ENCODE measurements at places on chromosomes 16 and 17.

GRCh38 chr17:49456183-49456965, 38.7 kb upstream of the NGFR start:
- DNase-seq, result no peak

DNA sequence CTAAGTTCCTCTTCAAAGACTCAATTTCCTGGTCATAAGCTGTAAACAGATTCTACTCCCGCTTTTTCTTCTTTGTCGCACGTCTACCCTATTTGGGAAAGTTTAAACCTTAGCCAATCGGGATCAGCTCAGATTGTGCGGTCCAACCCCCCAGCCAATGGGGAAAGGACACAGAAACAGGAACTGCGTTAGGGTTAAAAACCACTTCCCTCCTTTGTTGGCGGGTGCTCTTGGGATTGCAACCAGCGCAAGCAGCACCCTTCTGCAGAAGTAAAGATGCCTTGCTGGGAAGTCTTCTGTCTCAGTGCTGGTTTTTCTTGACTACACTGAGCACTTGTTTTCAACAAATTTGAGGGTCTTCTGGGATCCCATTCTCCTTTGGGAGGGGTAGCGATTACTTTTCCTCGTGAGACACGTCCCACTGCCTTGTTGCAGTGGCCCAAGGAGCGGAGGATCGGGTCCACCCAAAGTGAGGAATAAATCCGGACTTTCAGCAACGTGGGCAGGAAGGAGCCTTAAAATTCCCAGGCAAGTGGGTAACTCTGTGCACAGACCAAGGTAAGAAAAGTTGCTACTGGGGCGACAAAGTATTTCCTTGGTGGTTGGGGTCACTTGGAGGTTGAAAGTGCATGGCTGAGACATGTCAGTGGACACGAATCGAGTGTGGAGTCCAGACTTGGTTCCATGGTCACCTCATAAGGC, 1.0 kb upstream of the YPEL3 start:
- no peak for DNase-seq

GRCh38 chr16:48081656-48082055, 74.1 kb downstream of the ABCC12 start:
- DNase-seq, result no peak

DNA sequence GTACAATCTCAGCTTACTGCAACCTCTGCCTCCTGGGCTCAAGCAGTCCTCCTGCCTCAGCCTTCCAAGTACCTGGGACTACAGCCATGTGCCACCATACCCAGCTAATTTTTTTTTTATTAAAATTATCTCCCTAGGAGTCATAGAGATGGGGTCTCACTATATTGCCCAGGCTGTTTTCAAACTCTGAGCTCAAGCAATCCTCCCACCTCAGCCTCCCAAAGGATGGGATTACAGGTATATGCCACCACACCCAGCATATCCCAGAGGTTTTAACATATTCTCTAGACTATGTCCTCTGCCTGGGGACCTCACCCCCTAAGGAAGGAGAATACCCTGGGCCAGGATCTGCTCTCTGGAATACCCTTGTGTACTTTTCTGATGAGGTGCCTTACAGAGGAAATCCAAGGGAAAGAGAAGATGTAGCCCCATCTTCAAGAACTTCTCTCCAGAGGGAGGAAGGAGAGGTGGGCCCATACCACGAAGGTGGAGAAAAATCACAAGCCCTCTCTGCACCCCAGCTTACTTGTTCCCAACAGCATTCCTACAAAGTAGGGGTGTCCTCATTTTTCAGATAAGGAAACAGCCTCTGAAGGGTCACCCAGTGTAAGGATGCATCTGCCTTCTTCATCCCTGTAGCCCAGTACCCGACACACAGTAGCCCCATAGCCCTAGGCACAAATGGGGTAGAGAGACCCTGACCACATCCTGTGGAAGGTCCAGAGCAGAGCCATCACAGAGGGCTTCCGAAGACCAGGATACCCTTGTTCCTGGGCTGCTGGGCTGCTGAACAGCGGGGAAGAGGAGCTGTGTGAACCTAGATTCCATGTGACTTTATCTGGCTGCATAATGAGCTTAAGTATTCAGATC, 151.6 kb downstream of the SOCS1 start:
- no peak for DNase-seq

DNA sequence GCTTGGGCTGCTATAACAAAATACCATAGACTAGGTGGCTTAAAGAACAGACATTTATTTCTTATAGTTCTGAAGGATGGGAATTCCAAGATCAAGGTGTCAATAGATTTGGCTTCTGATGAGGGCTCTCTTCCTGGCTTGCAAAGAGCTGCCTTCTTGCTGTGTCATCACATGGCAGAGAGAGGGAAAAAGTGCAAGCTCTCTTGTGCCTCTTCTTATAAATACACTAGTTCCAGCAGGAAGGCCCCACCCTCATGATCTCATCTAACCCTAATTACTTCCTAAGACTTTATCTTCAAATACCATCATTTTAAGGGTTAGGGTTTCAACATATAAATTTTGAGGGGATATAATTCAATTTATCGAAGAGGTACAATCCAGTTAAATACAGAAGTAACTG, 30.6 kb downstream of the ABCA9 start:
- DNase-seq, result no peak

DNA sequence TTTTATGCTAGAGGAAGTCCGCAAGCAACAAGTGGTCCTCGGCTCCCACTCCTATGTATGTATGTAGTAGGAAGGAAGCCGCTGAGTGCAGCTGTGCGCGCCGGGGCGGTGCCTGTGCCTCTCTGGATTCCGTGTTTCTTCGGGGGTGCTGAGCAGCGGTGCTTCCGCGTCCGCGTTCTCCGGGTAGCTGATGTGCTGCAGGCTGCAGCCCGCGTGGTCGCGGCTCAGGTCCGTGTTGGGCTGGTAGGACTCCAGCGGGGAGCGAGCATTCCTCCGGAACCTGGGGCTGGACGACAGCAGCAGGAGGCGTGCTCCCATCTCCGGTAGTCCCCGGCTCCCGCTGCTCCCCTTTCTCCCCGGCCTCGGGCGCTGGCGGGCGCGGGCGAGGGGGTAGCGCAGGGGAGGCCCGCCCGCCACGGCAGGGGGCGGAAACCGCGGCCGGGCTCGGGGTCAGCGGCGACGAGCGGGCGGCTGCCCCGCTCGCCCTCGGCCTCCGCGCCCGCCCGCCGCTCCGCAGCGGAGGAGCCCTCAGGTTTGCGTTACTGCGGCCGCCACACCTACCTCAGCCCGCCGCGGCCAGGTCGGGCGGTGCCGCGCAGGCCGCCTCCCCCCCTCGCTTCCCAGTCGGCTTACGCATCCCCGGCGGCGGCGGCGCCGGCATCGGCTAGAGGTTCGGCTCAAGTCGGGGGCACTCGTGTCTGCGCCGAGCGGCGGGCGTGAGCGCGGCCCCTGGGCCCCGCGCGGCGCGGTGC, 487 bp downstream of the C17orf67 start:
- no peak for DNase-seq

DNA sequence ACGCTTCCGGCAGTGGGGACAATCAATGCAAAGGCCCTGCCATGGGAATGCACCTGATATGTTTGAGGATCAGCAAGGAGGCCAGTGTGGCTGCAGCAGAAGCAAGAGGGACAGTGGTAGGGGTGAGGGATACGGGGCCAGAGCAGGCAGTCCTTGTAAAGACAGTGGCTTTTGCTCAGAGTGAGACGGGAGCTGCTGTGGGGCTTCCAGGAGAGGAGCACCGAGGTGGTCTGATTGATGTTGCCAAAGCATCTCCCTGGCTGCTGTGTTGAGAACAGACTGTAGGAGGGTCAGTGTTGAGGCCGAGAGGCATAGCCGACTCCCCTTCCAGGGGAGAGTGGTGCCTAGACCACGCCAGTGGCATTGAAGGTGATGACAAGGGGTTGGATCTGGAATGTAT, 11.4 kb upstream of the SPNS2 start:
- no peak for DNase-seq

DNA sequence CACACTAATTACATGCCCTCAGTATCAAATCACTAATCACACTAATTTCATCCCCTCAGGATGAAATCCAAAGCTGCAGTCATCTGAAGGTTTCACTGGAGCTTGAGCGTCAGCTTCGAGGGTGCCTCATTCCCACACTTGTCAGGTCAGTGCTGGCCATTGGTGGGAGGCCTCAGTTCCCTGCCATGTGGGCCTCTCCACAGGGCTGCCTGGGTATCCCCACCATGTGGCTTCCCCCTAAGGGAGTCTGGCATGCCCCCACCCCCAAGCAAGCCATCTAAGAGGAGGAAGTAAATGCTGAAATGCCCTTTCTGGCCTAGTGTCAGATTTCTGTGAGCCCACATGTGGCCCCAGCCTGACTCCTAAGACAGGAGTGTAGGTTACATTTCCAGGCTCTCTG, 78.6 kb upstream of the CDH5 start:
- no peak for DNase-seq

DNA sequence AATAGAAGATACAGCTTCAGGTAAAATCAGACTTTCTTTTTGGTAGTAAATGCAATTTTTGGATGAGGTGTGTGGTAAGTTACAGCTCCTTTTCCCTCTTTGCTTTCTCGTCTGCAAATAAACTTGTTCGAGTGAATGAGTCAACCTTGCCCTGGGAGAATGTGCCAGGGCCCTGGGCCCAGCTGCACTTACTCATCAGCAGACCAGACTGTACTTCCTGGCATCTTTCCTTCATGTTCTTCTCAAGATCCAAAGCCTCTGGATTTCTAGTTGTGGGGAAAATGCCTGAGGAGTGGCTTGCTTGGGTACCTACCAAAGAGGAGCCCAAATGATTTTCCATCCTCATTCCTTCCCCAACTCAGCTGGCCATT, 5.4 kb upstream of the G6PC1 start:
- no peak for DNase-seq

DNA sequence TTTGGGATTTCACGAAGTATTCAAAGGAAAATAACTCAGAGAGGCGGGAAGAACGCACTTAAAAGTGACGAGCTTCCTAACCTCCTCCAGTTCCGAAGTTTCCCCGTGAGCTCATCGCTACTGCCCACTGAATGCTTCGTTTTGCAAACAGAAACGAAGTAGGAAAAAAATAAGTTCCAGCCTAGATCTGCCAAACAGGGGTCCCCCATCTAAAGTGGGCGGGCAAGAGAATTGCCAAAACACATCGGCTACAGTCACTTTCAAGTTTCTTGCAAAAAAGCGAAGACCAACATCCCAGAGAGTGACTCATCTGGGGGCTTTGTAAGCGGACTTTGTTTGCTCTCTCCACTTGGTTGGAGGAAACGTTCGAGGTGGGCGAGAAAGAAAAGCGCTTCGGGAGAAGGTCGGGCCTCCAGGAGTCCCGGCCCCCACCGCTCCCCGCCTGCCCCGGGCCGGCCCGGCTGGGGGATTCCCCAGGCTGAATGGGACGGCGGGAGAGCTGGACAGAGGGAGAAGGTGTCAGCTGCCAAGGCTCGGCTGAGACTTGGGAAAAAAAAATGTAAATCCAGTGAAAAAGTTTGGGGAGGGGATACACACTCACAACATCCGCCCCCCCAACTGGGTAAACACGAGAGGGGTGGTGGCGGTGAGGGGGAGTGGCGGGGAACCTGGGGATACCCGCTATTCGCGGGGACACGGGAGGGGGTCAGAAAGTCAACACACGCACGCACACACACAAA, 1.0 kb downstream of the VEZF1 start:
- DNase-seq, result no peak

- no peak for DNase-seq
Measured at GRCh38 chr17:68290955-68291835, at the start of the genes ARSG and SLC16A6. ARSG (plus strand) TSS chr17:68291495; CDS start chr17:68307494, 15,999 bp downstream. SLC16A6 (minus strand) TSS chr17:68291127; CDS start chr17:68278320, 12,807 bp downstream.

GRCh38 chr16:78638371-78638770, 538.9 kb downstream of the WWOX start:
- no peak for DNase-seq

DNA sequence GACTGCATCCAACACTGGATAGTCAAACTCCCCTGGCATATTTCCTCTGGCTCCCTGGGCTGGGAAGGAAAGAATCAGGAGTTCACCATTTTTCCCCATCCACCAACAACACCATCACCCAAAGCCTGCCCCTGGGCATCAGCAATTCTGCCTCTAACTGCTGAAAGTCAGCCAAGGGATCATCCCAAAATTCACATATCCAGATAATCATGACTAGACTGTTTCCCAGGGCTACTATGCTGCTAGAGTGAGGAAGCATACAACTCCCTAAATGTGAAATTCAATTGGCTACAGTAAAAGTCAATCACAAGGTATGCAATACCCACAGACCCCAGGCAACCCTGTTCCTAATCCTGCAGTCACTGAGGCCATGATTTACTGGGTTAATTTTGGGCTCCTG, 230.6 kb downstream of the C16orf95 start:
- DNase-seq, result no peak

DNA sequence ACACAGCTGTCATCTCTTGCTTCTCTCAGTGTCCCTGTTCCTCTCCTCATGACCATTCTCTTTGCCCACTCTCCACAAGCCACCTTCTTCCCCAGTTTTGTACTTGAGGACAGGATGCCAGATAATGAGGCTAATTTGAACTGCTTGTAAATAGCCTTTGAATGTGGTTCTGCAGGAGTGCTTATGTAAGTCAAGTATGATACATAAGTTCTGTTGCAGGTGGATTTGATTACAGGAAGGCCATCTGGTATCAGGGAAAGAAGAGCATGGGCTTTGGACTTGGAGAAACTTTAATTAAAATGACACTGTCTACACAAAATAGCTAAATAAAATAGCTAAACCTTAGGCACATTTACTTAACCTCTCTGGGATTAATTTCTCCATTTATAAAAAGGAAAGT, 120.2 kb upstream of the HLF start:
- no peak for DNase-seq

GRCh38 chr17:34852614-34853013, 108.6 kb downstream of the CCT6B start:
- no peak for DNase-seq

GRCh38 chr16:88971371-88972097, 5.5 kb downstream of the CBFA2T3 start:
- DNase-seq, result no peak

- no peak for DNase-seq
Measured at GRCh38 chr16:71746442-71747046, 22.0 kb upstream of the PHLPP2 start.

Measured in cerebellar nuclear complex (tissue), 1 donor.